Fibroblast of the aortic adventitia (primary cell): ENCODE measurements at places on chromosomes 13 and 19. TPM values are rescaled to one million over a fixed set of nuclear protein-coding genes. Genes with fewer than 3 reads are reported as not detected.

DNA sequence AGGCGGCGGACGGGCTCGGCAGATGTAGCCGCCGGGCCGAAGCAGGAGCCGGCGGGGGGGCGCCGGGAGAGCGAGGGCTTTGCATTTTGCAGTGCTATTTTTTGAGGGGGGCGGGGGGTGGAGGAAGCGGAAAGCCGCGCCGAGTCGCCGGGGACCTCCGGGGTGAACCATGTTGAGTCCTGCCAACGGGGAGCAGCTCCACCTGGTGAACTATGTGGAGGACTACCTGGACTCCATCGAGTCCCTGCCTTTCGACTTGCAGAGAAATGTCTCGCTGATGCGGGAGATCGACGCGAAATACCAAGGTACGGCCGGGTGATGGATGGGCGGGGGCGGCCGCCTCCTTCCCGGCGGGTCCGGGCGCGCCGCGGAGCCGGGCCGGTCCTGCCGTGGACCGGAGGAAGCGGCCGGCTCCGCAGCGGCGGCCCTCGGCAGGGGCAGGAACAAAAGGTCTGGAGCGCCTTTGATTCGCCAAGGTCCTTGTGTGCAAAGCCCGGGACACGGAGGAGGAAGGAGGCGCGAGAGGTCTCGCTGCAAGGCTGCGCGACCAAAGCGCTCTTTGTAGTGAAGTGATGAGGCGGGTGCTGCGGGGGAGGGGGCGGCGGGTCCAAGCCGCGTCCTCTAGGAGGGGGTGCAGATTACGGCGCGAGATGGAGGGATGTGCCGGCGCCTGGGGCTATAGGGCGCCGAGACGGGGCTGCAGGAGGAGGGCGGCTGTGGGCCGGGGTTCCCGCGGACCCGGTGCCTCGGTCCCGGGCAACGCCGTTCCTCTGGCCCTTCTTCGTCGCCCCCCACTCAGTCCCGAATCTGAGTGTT is 689 bp downstream of the ING1 start:
- DNase-seq = peak; percentile 33

DNA sequence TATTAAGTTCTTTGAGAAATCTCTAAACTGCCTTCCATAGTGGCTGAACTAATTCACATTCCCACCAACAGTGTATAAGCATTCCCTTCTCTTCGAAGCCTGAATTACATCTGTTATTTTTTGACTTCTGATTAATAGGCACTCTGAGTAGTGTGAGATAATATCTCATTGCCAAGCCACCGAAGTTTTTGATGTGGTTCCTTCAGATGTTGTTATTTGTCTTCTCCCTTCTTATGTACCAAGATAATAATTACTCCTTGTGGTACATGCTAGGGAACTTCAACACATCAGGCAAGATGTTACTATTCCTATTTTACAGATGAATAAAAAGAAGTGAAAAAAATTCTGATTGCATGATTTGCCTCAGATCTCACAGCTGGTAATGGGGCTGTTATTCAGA is 70.9 kb downstream of the KCTD12 start:
- no peak for DNase-seq

GRCh38 chr19:39052846-39053245 is 20.5 kb upstream of the FBXO27 start:
- no peak for DNase-seq

- no peak for DNase-seq
Measured at GRCh38 chr19:1986357-1987162, 29.0 kb downstream of the BTBD2 start.

- DNase-seq = no peak
Measured at GRCh38 chr13:51581148-51581820, 3.0 kb upstream of the WDFY2 start.

DNA sequence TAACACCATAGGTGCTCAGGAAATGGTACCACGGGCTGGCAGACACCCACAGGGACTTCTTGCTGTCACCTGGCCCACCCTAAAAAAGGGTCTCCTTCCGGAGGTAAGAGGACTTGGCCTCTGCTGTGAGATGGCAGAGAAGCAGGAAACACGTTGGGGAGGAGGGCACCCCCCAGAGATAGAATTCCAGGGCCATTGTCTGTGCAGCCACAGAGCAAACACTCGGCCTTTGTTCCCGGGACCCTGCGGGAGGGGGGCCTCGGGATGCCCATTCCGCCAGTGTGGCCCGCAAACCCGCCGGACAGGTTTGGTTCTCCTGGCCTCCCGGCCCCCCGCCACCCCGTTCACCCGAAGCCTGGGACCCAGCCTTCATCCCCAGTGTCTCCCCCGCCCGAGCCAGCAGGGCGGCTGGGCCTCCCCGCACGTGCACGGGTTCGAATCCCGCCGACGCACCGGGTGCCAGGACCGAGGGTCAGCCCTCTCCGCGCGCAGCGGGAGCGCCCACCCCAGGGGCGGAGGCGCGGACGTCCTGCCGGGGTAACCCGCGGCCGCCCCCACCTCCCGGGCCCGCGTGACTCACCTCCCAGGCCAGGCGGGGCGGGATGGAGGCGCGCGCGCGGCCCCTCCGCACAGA is 714 bp downstream of the PLPP2 start:
- no peak for DNase-seq

DNA sequence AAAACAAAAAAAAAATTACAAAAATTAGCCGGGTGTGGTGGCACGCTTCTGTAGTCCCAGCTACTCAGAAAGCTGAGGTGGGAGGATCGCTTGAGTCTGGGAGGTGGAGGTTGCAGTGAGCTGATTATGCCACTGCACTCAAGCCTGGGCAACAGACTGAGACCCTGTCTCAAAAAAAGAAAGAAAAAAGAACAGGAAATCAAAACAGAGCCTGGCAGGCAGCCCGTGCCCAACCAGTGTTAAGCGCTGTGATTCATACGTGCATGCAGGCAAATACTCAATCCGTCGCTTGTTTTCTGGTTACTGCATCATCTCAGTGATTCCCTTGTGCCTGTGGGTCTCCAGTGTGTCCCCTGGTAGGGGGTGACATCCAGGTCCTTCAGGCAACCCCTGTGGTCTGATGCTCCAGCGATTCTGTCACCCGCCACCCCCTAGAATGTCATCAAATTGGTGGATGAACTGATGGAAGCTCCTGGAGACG is 18.1 kb downstream of the DDX39A start:
- no peak for DNase-seq

GRCh38 chr13:36981156-36981743 is 17.9 kb downstream of the ALG5 start:
- DNase-seq = peak; percentile 81

DNA sequence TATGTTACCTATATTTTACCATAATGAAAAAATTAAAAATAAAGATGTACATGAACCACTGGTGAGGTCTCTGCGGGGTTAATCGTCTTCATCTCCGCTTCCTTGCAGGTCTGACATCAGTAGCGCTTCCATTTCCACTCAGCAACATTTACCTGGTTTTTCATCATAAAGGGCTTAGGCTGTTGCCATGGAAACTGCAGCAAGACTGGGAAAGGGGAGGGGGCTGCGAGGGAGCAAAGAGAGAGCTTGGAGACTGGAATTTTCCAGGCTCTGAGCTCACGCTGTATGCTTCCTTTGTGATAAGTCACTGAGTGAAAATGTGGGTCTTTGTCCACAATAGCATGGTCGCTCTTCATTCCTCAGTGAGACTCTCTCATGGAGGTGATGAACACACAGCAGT is 136.6 kb upstream of the USP29 start:
- DNase-seq = no peak

- DNase-seq = peak; percentile 92
Measured at GRCh38 chr19:44051650-44052402, at the start of gene ZNF223. Gene ZNF223 (plus strand): TSS chr19:44052036. CDS start chr19:44055177, 3,141 bp downstream.

- DNase-seq = no peak
Measured at GRCh38 chr19:49851456-49852259, 699 bp downstream of the PTOV1 start.

DNA sequence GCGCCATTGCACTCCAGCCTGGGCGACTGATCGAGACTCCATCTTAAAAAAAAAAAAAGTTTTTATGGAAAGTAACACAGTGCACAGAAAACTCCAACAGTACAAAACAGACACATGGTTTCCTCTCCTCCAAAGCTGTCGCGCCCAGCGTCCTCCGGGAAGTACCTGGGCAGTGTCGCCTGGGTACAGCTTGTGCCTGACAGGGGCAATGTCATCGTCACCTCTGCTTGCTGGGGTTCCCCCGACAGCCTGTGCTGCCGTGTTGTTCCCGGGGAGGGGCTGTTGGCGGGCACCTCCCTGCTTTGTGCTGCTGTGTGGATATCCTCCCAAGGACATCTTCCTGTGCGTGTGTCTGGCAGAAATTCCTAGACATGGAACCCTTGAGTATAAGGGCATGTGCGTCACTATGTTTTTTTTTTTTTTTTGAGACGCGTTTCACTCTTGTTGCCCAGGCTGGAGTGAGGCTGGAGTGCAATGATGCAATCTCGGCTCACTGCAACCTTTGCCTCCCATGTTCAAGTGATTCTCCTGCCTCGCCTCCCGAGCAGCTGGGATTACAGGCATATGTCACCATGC is 2.4 kb upstream of the F2RL3 start:
- peak; percentile 80 for DNase-seq

DNA sequence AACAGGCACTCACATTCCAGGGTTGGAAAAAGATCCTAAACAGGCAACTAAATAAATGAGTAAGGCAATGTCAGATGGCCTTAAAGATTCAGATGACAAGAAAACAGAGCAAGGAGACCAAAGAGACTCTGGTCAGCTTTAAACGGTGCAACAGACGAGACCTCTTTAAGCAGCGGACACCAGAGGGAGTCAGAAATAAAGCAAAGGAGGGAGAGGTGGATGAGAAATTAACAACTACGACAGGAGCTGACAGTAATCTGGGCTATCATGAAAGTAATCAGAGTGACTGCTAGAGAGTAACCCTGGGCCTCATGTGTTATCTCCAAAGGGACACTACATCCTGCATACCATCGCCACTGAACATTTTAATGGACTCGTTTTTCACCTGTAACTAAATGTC is 1.1 kb downstream of the ZNF550 start:
- DNase-seq = peak; percentile 35

GRCh38 chr13:84831666-84832657 is 949.7 kb upstream of the SLITRK1 start:
- no peak for DNase-seq

- peak; percentile 3 for DNase-seq
Measured at GRCh38 chr19:9498183-9498902, at the start of gene ZNF560. Gene ZNF560 (minus strand): TSS chr19:9498616. CDS start chr19:9475313, 23,303 bp downstream.

GRCh38 chr13:99224021-99224420 is 23.4 kb downstream of the UBAC2 start:
- DNase-seq = no peak

DNA sequence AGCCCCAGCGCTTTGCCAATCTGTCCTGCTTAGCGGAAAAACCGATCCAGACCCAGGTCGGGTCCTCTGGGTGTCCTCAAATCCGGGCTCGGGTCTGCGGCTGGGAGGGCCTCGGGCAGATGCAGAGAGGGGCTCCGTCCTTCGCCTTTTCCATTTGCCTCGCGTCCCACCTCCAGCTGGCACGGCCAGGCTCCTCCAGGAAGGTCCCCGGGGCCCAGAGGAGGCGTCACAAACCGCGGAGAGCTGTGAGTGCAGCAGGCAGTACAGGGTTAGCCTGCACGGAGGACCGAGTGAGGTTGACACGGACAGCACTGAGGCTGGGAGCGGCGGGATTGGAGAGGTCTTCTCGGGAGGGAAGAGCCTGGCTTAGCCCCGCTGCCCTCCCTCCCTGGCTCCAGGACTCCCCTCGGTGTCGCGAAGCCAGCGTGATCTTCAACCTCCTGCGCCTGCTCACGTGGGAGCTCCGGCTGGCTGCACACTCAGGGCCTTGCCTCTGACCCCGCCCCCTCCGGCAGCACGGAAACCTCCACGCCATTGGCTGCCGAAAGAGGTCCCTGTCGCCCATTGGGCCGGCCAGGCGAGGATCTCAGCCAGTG is 2.8 kb upstream of the IFNL2 start:
- DNase-seq = no peak

DNA sequence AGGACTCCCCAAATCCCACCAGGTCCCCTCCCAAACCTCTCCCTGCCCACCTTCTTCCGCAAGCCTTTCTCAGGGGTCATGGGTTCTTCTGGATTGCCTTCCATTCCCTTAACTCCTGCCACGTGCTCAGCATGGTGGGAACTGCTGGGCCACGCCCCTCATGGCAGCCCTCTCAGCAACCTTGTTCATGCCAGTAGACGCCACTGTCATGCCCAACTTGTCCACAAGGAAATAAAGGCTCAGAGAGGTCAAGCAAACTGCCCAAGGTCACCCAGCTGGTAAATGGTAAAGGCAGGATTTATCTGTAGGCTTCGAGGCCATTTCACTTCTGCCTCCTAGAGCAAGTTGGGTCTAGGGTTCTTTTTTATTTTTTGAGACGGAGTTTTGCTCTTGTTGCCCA is 10.9 kb downstream of the PRAM1 start:
- no peak for DNase-seq

GRCh38 chr19:52343548-52343947 is 7.5 kb downstream of the ZNF610 start:
- peak; percentile 16 for DNase-seq

DNA sequence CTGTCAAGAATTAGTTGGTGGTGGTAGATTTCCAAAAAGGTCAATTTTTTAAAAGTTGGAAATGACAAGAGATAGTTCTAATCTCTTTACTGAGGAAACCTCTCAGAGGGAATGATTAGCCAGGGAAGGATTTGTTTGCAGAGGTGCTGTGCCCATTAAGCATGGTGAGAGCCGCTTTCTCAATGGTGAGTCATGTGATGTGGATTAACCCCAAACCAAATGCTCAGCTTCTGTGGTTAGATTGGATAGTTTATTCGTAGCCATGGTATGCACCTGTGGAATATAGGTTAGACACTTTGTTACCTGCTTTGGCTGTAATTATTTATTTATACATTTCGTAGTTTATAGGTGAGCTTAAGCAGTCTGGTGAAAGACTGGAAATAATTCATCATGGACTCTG is 7.1 kb downstream of the HNRNPM start:
- DNase-seq = peak; percentile 52

- DNase-seq = no peak
Measured at GRCh38 chr19:45668342-45668871, 386 bp downstream of the GIPR start.

- DNase-seq = no peak
Measured at GRCh38 chr13:21823416-21823815, 152.5 kb downstream of the FGF9 start.

GRCh38 chr19:33512580-33513137 is 8.9 kb downstream of the PEPD start:
- no peak for DNase-seq

- DNase-seq = no peak
Measured at GRCh38 chr13:40667622-40667978, 1.2 kb upstream of the FOXO1 start.

The AMER2 gene
- not detected in 2 replicates for total RNA-seq

The ZNF540 gene
- 0.36 and 2.1 TPM in 2 replicates for total RNA-seq

The PTGER1 gene
- total RNA-seq = 1.9 and 3.4 TPM in 2 replicates

The RNF225 gene
- not detected in 2 replicates for total RNA-seq

The SLC15A1 gene
- not detected in 2 replicates for total RNA-seq

The PRR22 gene
- 0.09 and 1.1 TPM in 2 replicates for total RNA-seq

The SIGLEC6 gene
- total RNA-seq = not detected in 2 replicates

The ELANE gene
- total RNA-seq = 0.09 and 2.9 TPM in 2 replicates

The VSIG10L gene
- 0.27 TPM in 1 of 2 replicates, not detected in the other for total RNA-seq

The S1PR2 gene
- 9.7 and 44.6 TPM in 2 replicates for total RNA-seq

The KASH5 gene
- not detected in 2 replicates for total RNA-seq

The DGKH gene
- 17.1 and 26.3 TPM in 2 replicates for total RNA-seq

The REEP6 gene
- 0.65 and 2.8 TPM in 2 replicates for total RNA-seq
